Smooth muscle cell of the coronary artery (primary cell): ENCODE measurements at places on chromosomes 3 and 15. TPM values are rescaled to one million over a fixed set of nuclear protein-coding genes. Genes with fewer than 3 reads are reported as not detected.

Gene WNT5A
- 0.15 and 46.0 TPM in 2 replicates for total RNA-seq

Gene ERC2
- 0.47 TPM in 1 of 2 replicates, not detected in the other for total RNA-seq

Gene RASL12
- total RNA-seq = 0.30 and 4.1 TPM in 2 replicates

Gene GREM1
- total RNA-seq = 5.0 and 527 TPM in 2 replicates

Gene SLC28A2
- not detected in 2 replicates for total RNA-seq

Gene FAM43A
- total RNA-seq = 9.8 and 37.3 TPM in 2 replicates

Gene CRABP1
- not detected in 2 replicates for total RNA-seq

Gene ZIC1
- 1.6 TPM in 1 of 2 replicates, not detected in the other for total RNA-seq
